ENCODE measurements at places on chromosomes 4 and X. TPM values are rescaled to one million over a fixed set of nuclear protein-coding genes. Genes with fewer than 3 reads are reported as not detected.

NOX1 gene
- 0.25 TPM for polyA plus RNA-seq

MGAT4D gene
- polyA plus RNA-seq: not detected

LPAR4 gene
- 39.1 TPM for polyA plus RNA-seq

PAGE3 gene
- not detected for polyA plus RNA-seq

- DNase-seq: no peak
Measured at GRCh38 chrX:49042581-49043219, 457 bp downstream of the TFE3 start.

- no peak for DNase-seq
Measured at GRCh38 chr4:86506591-86506990, 87.5 kb upstream of the PTPN13 start.

DNA sequence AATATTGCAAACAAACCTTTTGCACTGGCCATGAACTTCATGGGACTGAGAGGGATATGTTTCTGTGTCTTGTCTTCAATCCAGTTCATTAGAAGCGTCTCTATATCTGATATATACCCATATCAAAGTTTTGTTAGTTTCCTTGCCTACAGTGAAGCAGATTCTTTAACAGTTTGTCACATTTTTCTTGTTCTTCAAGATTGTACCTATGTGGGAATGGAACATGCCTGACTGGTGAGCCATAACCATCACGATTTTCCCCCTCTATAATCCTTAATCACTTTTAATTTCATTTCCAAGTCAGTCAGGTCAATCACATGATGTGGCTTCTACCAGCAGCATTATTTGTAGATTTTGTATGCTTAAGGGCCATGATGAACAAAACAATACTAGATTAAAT is 197.1 kb upstream of the PDE5A start:
- no peak for DNase-seq

DNA sequence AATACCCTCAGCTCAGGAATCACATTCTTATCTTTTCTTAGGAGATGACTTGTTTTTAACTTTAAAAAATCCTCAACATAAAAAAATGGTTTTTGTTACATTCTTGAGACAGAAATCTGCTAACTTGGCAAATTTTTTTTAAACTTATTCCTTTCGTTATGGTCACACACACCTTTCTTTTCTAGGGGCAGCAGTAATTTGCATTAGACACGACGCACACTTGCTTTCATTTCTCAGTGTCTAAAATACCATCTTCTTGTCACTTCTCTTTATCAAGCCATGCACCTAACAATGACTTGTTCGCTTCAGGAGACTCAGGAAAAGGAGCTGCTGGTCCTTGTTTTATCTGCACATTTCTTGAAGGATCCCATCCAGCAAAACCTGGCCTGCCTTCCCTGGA is 112.6 kb upstream of the TBL1X start:
- DNase-seq: no peak

DNA sequence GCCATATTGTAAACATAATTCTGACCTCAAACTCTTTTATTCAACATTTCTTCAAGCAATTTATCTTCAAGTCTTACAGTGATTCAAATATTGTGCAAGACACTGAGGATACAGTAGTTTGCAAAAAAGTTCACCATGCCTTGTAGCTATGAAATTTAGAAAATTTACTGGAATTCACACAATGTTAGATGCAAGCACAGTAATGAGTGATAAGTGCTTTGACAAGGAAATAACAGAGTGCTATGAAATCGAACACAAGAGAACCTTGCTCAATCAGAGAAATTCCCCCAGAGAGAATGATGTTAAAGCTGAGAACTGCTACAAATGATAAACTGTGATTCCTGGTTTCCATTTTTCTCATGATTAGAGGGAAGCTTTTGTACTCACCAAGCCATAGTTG is 952.9 kb downstream of the FAT4 start:
- no peak for DNase-seq

DNA sequence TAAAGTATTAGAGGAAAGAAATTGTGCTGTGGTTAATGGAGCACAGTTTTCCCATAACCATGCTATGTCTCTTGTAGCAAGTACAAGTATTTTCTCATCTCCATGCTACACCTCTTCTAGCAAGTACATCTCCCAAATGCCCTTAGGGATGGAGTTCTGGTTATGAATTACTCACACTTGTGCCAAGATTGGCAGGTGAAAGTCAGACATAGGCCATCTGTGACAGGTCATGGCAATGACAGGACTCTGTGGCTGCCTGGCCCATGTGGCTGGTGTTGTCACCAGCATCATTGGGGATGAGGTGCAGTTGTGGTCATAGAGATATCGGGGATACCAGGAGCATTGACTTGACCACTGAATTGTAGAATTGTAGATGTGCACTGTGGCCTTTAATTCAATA is 310.2 kb downstream of the FAT4 start:
- DNase-seq: no peak

DNA sequence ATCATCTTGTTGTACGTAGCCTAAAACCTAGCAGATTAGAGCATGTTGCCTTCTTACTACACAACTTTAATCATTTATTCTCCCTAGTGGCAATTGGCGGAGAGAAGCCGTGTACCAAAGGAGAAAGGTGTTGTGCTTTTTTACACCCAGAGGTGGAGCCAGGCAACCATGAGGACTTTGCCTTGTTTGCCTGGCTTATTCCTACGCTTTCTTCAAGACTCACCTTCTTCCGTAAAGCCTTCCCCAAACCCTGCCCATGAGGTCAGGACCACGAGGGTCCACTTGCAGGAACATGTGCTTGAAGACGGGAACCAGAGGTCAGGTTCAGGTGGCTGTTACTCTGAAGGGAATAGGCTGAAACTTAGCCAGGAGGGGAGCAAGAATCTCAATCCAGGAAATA is 290.5 kb downstream of the RAB28 start:
- no peak for DNase-seq

Data from hindlimb muscle (tissue), 1 donor.